ENCODE measurements at places on chromosomes 5 and 9.

- no peak for DNase-seq
These were observed 310.6 kb downstream of the NDUFS4 start for GRCh38 chr5:53871050-53871449.

GRCh38 chr9:132985071-132985350, 6.5 kb downstream of the GFI1B start:
- no peak for DNase-seq

GRCh38 chr9:108586471-108587139, 269.2 kb downstream of the ACTL7B start:
- no peak for DNase-seq

DNA sequence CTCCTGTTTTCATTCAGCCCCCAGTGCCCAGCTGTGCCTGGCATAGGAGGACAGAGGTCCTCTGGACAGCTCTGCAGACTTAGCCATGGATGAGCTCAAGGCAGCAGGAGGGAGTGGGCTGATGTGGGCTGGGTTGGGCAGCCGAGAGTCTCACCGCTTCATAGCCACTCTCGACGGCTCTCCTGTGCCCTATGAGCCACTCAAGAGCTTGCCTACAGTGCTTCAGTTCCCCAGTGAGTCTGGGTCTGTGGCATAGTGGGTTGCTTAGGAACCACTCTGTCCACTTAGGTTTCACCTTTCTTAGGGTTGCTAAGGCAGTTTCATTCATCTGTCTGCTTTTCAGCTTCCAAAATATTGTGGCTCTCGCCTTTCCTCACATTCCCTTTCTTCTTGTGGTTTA, 296.8 kb downstream of the ICE1 start:
- no peak for DNase-seq

GRCh38 chr9:107681988-107682387, 192.4 kb upstream of the KLF4 start:
- DNase-seq, result no peak

- DNase-seq, result no peak
These were observed 164.7 kb upstream of the PTGER4 start for GRCh38 chr5:40514976-40515375.

- DNase-seq, result no peak
These were observed 120.2 kb downstream of the SEMA6A start for GRCh38 chr5:116454417-116454927.

DNA sequence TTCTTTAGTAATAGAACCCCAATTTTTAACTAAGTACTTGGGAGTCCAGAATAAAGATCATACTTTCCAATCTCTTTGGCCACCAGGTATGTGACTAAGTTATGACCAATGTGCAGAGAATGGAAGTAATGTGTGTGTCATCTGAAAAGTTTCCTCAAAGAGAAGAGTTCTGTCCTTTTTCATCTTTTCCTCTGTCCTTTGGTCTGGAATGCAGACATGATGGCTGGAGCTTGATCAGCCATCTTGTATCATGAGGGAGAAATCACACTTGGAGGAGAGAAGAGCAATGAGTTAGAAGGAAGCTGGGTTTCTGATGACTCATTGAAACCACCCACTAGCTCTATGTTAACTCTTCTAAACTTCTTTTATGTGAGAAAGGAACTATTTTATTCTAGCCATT, 5.5 kb upstream of the CPEB4 start:
- no peak for DNase-seq

Data from activated CD8-positive, alpha-beta memory T cell treated with anti-CD3 and anti-CD28 coated beads for 1 hour (primary cell).